ENCODE measurements at places on chromosomes 2 and 18. TPM values are rescaled to one million over a fixed set of nuclear protein-coding genes. Genes with fewer than 3 reads are reported as not detected.

Gene ANKRD29
- 0.48 TPM for total RNA-seq

Gene GCG
- 0.31 TPM for total RNA-seq

Gene ARHGEF4
- 6.3 TPM for total RNA-seq

Gene PJVK
- total RNA-seq, result 3.7 TPM

Gene CRYGC
- total RNA-seq, result not detected

Gene TDRD15
- total RNA-seq, result 0.10 TPM

Gene VPS4B
- 64.8 TPM for total RNA-seq

Gene MAP3K19
- total RNA-seq, result not detected

Gene TEKT4
- not detected for total RNA-seq

Gene KCNG2
- not detected for total RNA-seq

Gene NOL4
- total RNA-seq, result not detected

Gene GALNT14
- total RNA-seq, result 17.8 TPM

Gene CCL20
- 0.45 TPM for total RNA-seq

Gene REEP1
- total RNA-seq, result 2.6 TPM

Gene MYCN
- 0.17 TPM for total RNA-seq

Gene TCF23
- not detected for total RNA-seq

Gene DYSF
- total RNA-seq, result 112 TPM

Gene DOK6
- 15.1 TPM for total RNA-seq

Gene SLC19A3
- total RNA-seq, result 0.56 TPM

Gene ANTXR1
- total RNA-seq, result 207 TPM

Gene ALK
- not detected for total RNA-seq

Gene ILKAP
- total RNA-seq, result 29.7 TPM

Gene GAL3ST2
- 1.3 TPM for total RNA-seq

Gene TMBIM1
- total RNA-seq, result 96.1 TPM

Gene EMILIN1
- 235 TPM for total RNA-seq

Gene GRP
- total RNA-seq, result not detected

Gene LYG2
- not detected for total RNA-seq

Gene UGT1A3
- not detected for total RNA-seq

Gene FIGLA
- total RNA-seq, result not detected

Gene NOSTRIN
- total RNA-seq, result not detected

Gene CPLX4
- not detected for total RNA-seq

Gene CYS1
- 7.0 TPM for total RNA-seq
